Activated gamma-delta T cell (primary cell): ENCODE measurements at places on chromosomes 2 and 18.

- no peak for DNase-seq
Observed at GRCh38 chr2:230413479-230413878, 2.5 kb upstream of the SP100 start.

DNA sequence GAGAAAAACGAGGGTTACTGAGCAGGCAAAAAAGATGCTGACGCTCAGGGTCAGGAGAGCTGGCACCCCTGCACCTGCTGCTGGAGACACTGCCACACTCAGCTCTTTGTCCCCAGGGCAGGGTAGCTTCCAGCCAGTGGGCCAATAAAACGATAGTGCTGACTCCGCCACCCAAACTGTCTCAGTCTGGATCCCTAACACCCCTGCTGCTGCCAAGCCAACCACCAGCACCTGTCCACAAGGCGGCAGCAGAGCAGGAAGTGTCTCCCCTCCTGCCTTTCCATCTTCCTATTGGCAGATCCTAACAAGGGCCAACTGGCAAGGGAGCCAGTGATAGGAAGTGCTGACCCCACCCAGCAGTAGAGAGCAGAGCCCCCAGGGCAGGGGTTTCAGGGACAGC is 531.5 kb upstream of the SALL3 start:
- no peak for DNase-seq

DNA sequence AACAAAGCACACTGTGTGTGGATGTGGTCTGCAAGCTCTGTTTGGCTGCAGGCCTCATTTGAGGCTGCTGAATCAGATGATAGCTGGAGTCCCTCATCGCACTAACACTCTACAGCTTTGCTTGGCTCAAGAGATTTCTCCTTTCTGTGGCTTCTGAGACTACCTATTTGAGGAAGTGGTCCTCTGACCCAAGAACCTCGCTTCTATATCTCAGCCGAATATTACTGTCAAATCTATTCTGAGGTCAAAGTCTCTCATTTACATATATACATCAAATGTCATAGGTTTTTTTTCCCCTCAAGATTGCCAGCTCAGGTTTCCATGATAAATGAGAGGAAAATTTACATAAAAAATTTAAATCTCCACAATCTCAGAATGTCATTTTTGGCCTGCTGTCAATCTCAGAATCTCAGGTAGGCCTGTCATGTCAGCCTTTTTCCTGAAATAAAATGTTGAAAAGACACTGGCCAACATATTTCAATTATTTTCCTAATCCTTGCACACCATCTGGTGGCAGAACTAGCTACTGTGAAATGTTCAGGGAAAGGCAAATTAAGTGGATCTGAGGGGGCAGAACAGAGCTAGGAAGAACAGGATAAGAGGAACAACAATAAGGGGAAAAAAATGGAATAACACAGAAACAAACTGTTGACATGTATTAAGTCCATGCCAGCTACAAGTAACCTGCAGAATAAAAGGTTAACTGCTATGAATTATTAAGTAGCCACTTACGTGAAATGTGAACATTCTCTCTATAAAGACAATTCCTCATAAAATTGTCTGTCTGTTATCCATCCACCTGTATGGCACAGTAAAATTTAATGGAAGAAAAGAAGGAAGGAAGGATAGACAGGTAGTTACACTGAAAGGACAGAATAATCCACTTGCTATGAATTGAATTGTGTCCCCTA is 39.3 kb downstream of the AP1S3 start:
- DNase-seq = no peak

GRCh38 chr2:174682578-174683391 is 81.5 kb downstream of the CHRNA1 start:
- DNase-seq = peak; percentile 64

GRCh38 chr2:191979221-191979730 is 132.4 kb upstream of the CAVIN2 start:
- no peak for DNase-seq

DNA sequence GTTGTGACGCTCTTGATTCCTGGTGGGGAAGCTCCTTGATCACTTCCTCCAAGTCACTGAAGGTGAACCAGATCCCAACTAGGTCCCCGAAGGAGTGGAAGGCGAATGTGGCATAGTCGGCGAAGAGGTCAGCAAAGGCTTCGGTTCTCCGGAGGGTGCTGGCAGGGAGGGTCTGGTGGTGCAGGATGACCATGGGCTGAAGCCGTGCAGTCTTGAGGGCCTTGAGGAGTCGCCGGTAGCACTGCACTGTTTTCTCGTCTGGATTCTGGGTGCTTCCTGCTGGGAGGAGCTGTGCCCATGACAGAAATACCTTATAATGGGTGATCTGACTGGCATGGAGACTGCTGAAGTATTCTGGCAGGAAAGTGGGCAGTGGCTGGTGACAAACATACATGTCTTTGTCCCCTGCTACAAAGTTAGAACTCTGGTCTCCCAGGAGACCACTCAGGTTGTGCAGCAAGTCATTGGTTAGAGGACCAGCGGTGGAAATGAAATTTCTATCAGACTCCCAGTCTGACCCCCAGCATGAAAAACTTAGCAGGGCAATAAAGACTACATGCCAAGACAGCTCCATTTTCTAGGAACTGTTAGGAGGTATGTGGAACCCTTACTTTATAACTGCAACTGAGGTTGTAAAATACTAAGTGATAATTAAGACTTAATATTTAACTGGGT is at the start of gene LCT:
TSS of gene LCT (minus strand) at position 589 of the 675 bp plus-strand sequence. CDS start at position 574, 15 bp downstream.
- no peak for DNase-seq

- DNase-seq = no peak
Observed at GRCh38 chr2:85399183-85399455, 11.0 kb downstream of the CAPG start.

DNA sequence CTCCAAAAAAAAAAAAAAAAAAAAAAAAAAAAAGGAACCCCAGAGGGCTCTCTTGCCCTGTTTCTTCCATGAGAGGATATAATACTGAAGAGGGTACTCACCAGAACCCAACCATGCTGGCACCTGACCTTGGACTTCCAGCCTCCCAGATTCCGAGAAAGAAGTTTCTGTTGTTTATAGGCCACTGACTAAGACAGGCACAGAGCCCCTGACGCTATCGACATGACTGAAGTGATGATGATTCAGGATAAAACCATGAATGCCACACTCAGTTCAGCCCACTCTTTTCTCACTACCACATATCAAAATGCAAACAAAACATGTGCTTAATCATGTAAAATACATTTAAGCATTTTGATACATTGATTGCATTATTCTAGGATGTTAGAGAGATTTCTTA is 66.1 kb upstream of the CDCA7 start:
- DNase-seq = no peak

GRCh38 chr2:8629402-8629801 is 52.5 kb upstream of the ID2 start:
- no peak for DNase-seq

DNA sequence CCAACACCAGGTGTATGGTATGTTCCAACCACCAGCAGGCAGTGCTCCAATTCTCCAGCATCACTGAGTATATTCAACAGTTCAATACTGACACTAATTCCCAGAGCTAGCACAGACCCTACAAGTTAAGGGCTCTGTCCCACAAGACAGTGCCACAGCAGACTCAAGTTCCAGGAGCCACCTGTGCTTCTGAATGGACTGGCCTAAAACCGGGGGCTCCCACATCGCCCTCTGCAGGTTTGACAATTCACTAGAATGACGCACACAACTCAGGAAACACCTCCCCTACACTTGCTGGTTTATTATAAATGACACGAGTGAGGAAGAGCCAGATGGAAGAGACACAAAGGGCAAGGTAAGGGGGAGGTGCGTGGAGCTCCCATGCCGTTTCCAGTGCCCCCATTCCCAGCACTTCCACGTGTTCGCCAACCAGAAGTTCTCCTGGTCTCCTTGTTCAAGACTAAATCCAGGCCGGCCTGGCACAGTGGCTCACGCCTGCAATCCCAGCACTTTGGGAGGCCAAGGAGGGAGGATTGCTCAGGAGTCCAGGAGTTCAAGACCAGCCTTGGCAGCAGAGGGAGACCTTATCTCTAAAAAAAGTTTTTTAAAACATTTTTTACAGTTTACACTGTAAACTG is 12.2 kb upstream of the ATP6V1B1 start:
- no peak for DNase-seq

DNA sequence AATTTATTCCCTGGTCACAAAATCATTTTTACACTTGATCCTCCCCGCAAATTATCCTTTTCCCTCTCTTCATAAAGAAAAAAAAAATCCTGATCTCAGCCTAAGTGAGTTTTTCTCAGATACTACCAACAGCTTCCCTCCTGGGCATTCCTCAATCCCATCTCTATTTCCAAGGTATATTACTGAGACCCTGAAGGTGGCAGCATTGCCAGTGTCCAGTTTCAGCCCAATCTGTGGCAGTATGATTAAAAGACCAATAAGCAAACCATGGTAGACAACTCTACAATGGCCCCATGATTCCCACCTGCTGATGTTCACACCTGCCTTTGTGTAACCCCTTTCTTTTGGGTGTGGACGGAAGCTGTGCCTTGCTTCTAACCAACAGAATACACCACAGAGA is 45.1 kb downstream of the CCDC93 start:
- DNase-seq = no peak

GRCh38 chr2:2743164-2743571 is 412.1 kb upstream of the MYT1L start:
- DNase-seq = no peak

DNA sequence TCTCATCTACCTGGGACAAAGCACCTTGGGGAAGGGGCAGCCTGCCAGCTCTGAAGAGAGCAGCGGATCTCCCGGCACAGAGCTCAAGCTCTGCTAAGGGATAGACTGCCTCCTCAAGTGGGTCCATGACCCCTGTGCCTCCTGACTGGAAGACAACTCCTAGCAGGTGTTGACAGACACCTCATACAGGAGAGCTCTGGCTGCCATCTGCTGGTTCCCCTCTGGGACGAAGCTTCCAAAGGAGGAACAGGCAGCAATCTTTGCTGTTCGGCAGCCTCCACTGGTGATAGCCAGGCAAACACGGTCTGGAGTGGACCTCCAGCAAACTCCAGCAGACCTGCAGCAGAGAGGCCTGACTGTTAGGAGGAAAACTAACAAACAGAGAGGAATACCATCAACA is 549.9 kb upstream of the LRATD1 start:
- no peak for DNase-seq

GRCh38 chr18:31791817-31792579 is 31.3 kb upstream of the SLC25A52 start:
- no peak for DNase-seq

GRCh38 chr2:232170396-232170795 is 208.2 kb upstream of the ALPP start:
- no peak for DNase-seq

- DNase-seq = no peak
Observed at GRCh38 chr2:162874412-162874811, 35.8 kb upstream of the KCNH7 start.

GRCh38 chr18:65988386-65988785 is 237.6 kb downstream of the CDH7 start:
- DNase-seq = no peak

- DNase-seq = no peak
Observed at GRCh38 chr18:46591783-46592391, 65.1 kb downstream of the LOXHD1 start.

GRCh38 chr2:150211164-150211631 is 276.3 kb downstream of the RND3 start:
- no peak for DNase-seq

GRCh38 chr18:33536904-33537303 is 41.1 kb upstream of the ASXL3 start:
- no peak for DNase-seq

DNA sequence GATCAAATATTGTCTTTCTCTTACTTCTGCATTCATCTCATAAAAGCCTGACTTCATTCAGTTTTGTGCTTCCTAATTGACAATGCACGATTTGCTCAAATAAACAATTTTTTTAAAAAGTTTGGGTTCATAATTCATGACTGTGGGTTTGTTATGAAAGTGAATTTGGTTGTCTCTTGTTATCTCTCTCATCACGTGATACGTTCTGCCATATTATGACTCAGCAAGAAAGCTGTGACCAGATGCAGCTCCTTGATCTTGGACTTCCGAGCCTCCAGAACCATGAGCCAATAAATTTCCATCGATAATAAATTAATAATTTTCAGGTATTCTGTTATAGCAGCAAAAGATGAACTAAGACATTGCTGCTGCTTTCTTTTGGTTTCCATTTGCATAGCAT is 156.5 kb upstream of the LRATD1 start:
- no peak for DNase-seq

- DNase-seq = no peak
Observed at GRCh38 chr18:60331890-60332289, 40.7 kb downstream of the MC4R start.

GRCh38 chr2:43576981-43577892 is 18.6 kb downstream of the THADA start:
- DNase-seq = no peak

- DNase-seq = no peak
Observed at GRCh38 chr18:8732442-8733360, 27.3 kb downstream of the MTCL1 start.

DNA sequence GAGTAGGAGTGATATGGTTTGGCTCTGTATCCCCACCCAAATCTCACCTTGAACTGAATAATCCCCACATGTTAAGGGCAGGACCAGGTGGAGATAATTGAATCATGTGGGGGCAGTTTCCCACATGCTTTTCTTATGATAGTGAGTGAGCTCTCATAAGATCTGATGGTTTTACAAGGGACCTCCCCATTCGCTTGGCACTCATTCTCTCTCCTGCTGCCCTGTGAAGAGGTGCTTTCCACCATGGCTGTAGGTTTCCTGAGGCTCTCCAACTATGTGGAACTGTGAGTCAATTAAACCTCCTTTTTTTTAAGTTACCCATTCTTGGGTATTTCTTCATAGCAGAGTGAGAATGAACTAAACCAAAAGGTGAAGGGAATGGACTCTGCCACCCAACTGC is 207.5 kb downstream of the LOXHD1 start:
- DNase-seq = no peak

GRCh38 chr2:16615687-16616615 is 49.7 kb downstream of the CYRIA start:
- DNase-seq = no peak

- no peak for DNase-seq
Observed at GRCh38 chr2:152031747-152032306, 67.0 kb downstream of the CACNB4 start.

DNA sequence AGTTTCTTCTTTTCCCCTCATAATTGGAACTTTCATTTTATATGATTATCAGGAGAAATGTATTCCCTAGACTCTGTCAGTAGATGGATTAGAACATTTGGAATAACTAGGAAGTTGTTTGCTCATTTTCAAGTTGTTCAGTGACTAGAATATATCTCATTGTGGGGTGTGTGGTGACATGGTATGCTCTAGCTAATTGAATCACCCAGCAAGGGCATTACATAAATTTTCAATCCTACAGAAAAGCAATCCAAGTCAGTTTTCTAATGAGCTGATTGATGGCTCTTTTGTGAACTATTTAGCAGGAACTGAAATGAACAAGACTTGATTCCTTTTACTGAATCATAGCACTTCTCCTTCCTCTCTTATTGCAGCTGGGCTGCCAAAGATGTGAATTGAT is 461.4 kb downstream of the TGIF1 start:
- DNase-seq = no peak

DNA sequence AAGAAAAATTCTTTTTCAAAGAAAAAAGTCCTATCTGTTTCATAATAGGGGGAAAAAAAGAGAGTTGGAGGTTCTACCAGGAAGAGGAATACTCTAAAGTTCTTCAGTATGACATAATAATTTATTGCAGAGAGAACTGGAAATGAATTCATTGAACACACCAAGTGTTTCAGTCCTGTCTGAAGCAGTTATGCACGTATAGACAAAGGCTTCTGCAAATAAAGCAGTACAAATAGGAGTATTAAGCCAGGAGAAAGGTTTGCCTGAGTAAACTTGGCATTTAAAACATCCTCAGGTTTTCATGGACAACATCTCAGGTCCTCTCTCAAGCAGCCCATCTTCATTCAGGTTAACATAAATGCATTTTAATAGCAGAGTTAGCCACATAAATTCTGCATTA is 141.6 kb downstream of the CCDC148 start:
- no peak for DNase-seq
